ENCODE measurements at places on chromosomes 5 and 9. TPM values are rescaled to one million over a fixed set of nuclear protein-coding genes. Genes with fewer than 3 reads are reported as not detected.

The KIF3A gene
- 7.7 TPM for total RNA-seq

The PPP1R26 gene
- 6.6 TPM for total RNA-seq

The BARX1 gene
- total RNA-seq = not detected

The PCDHA13 gene
- not detected for total RNA-seq

The ANKDD1B gene
- total RNA-seq = not detected

The ZNF484 gene
- 21.6 TPM for total RNA-seq

The ACTBL2 gene
- 0.05 TPM for total RNA-seq

The SIT1 gene
- 0.13 TPM for total RNA-seq

The EPB41L4A gene
- 1.7 TPM for total RNA-seq

The PDGFRB gene
- total RNA-seq = 7.2 TPM

The RALGDS gene
- total RNA-seq = 21.5 TPM

The SPEF2 gene
- not detected for total RNA-seq

The SLC36A2 gene
- not detected for total RNA-seq

The NPR3 gene
- 0.23 TPM for total RNA-seq

The IL5 gene
- total RNA-seq = not detected

The PCDHGA6 gene
- 4.9 TPM for total RNA-seq

The SURF6 gene
- total RNA-seq = 27.8 TPM

The TNC gene
- 181 TPM for total RNA-seq

The MEIKIN gene
- total RNA-seq = not detected

The TMEM215 gene
- not detected for total RNA-seq

The RLN2 gene
- total RNA-seq = not detected

The SLC25A2 gene
- not detected for total RNA-seq

The PCDHGA7 gene
- 3.6 TPM for total RNA-seq

The CDC20B gene
- total RNA-seq = 0.02 TPM

The PCDHGB4 gene
- 3.1 TPM for total RNA-seq

The FOXD4L6 gene
- total RNA-seq = not detected

The FGFR4 gene
- 588 TPM for total RNA-seq

The BTNL9 gene
- not detected for total RNA-seq

The IFNA21 gene
- not detected for total RNA-seq

The SHISAL2B gene
- not detected for total RNA-seq

The NUTM2F gene
- not detected for total RNA-seq

The PCDHGC4 gene
- total RNA-seq = 3.6 TPM

The PCDHB7 gene
- 1.1 TPM for total RNA-seq

The NXNL2 gene
- total RNA-seq = 0.18 TPM

The C9 gene
- not detected for total RNA-seq

The GHR gene
- 31.2 TPM for total RNA-seq

The ADCY2 gene
- 6.5 TPM for total RNA-seq

The MYOT gene
- not detected for total RNA-seq

The PDCD1LG2 gene
- total RNA-seq = 0.59 TPM

The TEK gene
- total RNA-seq = 2.3 TPM

The TNFSF8 gene
- total RNA-seq = not detected

The PPP3R2 gene
- not detected for total RNA-seq

The TAF1L gene
- not detected for total RNA-seq

The TMEFF1 gene
- 20.6 TPM for total RNA-seq

The CAAP1 gene
- 16.6 TPM for total RNA-seq

The CXCL14 gene
- not detected for total RNA-seq

The DND1 gene
- 1.8 TPM for total RNA-seq

The RGS3 gene
- total RNA-seq = 35.8 TPM

The NR5A1 gene
- total RNA-seq = not detected

The AMBP gene
- 0.55 TPM for total RNA-seq

The STARD4 gene
- total RNA-seq = 73.2 TPM

The LHFPL2 gene
- total RNA-seq = 20.5 TPM

The TNFAIP8 gene
- 45.3 TPM for total RNA-seq

The SAXO1 gene
- total RNA-seq = not detected

The SHROOM1 gene
- 2.5 TPM for total RNA-seq

Measured in SJCRH30 (cell line).